Stimulated activated CD8-positive, alpha-beta memory T cell treated with anti-CD3 and anti-CD28 coated beads, Interleukin-4, amount 100 ng/mL, for 48 hours (primary cell): ENCODE measurements at places on chromosomes 3 and 15.

DNA sequence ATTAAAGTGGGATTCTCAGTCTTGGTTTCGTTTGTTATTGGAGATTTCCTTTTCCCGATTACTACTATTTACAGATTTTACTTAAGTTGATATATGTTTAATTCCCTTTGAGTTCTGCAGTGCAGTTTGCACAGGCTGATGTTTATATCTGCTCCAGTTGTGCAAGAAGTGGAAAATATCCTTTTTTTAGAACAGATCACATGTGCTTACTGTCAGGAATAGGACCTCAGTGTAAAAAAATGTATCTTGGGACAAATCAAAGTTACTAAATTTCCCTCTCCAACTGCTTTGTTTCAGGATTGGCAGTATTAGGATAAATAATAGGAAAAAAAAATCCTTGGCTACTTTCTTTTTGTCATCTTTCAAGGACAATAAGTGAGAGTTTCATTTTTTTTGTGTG is 6.9 kb downstream of the MITF start:
- DNase-seq: no peak

GRCh38 chr3:126061301-126062032 is 22.5 kb downstream of the SLC41A3 start:
- DNase-seq: no peak

- no peak for DNase-seq
These were observed 534.6 kb upstream of the ATP11B start for GRCh38 chr3:182258538-182259177.

DNA sequence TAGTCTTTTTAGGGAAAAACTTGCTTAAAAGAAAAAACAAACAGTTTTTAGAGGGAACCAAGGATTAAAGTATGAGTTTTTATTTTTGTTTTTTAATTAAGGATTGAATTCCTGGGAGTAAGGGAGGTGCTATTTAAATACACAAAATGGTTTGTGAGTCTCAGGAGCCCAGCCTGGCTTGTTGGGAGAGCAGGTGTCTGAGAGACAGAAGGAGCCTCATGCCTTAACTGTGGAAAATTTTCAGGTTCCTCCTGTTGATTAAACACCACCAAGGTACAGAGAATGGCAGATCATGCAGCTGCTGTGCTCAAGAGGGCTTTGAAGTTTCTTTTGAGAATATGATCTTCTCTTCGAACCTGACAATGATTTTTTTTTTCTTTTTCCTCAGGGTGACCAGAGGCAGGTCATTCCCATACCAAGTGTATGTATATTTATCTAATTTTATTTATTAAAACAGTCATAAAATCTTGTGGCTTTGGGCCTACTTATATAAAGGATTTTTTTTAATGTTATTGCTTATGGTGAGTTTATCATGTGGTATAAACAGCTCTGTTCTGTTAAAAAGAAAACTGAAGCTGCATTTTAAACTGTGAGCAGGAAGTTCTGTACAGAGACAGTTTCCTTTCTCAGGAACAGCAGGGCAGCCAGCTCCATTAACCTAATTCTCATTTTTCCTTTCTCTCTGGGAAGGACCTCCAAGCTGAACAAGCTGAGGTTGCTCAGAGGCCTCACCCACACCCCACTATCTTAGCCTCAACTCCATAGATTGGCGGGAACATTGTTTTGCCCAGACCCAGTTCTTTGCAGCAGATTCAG is 33.7 kb upstream of the VILL start:
- no peak for DNase-seq

DNA sequence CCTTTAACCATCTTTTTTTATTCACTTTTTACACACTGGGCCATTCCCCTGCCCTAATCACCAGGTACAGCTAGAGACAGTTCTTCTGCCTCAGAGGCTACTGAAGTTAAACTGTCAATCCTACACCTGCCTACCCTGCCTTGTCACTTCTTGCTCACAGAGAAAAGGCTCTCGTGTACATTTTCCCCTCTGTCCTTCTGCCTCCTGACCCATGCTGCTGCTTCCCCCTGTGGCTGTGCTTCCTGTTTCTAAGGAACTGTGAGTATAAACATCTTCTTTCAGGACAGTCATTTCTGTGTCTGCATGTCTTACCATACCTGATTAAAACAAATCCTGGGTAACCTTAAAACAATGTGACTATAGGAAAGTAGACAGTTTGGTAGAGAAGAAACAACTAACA is 236.4 kb upstream of the MRPL3 start:
- DNase-seq: no peak

DNA sequence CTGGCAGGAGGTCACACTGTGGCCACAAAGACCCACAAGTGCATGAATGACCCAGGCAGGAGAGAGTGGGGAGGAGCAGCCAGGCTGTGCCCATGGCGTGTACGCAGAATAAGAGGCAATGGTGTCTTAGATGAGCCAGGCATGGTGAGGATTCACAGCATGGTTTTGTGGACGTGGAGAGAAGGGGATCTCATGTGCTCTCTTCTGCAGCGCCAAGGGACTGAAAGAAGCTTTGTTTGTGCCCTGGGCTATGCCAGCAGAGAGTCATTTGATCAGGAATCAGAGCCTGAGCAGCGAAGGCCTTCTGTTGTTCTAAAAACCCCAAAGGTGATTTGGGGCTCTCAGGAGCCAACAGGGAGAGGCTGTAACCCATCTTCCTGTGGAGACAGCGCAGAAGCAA is 18.7 kb upstream of the RPP14 start:
- DNase-seq: no peak

- no peak for DNase-seq
These were observed 53.7 kb upstream of the GYG1 start for GRCh38 chr3:148937467-148938255.

DNA sequence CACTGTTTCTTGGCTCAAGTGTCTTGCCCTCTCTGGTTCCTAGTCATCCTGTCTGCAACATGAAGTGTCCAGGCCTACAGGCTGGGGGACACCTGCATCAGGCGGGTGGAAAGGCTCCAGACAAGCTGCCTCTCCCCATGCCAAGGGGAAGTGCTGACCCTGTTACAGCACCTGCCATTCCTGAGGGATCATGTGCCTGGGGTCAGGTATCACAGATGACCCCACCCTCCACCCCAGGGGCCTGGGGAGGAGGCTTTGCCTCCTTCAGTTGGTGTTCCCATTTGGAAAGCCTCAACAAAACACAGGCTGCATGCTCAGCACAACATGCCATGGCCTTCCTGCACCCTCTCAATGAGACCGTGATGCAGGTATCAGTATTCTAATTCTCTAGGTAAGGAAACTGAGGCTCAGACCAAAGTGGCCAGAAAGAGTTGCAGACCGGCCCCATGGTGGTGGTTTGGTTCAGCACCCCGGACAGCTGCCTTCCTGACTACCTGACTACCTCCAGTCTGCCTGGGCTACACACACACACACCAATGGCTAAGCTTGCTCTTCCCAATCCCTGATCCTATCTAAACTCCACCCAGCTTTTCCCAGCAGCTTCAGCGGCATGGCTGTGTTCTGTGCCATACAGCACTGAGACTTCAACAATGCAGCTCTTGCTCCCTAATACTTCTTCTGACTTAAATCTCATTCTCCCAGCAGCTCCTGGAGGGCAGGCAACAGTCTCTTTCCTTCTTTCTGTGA is 69.7 kb upstream of the LINGO1 start:
- DNase-seq: peak; percentile 35

DNA sequence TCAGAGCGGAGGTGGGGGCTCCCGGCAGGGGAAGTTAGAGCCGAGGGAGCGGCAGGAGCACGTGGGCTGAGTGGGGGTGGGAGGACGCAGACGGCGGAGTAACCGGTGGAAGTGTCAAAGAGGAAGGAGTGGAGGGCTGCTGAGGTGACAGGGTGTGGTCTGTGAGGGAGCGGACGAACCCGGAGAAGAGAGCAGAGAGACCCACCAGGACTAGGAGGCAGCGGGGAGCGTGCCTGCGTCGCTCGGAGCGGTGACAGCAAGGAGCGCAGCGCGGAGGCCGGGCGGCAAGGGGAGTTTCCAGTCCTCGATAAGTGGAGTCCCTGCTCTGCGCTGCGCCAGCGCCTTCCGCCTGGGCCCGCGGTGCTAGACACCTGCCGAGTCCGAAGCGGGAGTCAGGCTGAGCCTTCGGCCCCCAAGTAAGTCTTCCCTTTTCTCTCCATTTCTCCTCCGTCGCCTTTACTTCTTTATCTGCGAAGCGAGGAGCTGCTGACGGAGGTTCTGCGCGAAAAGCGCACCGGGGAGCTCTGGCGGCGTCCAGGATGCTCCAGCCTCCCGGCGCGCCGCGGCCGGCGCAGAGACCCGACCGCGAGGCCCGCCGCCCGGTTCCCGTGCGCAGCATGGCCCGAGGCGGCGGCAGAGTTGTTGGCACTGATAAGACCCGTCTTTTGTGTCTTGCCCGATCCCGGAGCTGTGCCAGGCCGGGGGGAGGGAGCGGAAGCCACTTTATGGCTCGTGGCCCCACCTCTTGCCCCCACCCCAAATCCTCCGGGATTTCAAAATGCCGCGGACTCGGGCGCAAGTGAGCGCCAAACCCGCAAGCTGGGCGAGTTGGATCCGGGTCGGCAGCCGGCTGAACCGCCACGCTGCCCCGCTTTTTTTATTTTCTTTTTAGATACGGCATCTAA is 533.0 kb upstream of the SEMA6D start:
- DNase-seq: peak; percentile 29

- no peak for DNase-seq
These were observed 486.1 kb downstream of the DIPK2A start for GRCh38 chr3:144457758-144458157.

- DNase-seq: peak; percentile 49
These were observed 55.2 kb upstream of the CHRNA7 start for GRCh38 chr15:31974855-31975829.

DNA sequence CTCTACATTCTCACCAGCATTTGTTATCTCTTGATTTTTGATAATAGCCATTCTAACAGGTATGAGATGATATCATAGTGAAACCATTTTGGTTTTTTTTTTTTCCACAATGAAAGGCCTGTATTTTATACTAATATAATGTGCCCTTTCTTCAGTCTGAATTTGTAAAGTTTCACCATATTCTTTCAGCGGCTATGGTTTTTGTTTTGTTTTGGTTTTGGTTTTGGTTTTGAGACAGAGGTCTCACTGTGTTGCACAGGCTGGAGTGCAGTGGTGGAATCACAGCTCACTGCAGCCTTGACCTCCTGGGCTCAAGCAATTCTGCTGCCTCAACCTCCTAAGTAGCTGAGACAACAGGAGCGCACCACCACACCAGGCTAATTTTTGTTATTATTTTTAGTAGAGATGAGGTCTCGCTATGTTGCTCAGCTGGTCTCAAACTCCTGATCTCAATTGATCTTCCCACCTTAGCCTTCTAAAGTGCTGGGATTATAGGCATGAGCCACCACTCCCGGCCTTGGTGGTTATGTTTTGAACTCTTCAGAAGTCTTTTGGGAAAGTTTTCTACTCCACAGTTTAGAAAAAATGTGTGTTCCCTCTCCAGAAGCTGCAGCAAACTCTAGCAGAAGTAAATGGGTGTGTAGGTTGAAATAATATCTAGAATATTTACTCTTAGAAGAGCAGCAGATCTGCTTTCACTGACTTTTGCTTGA is 110.2 kb upstream of the UMPS start:
- no peak for DNase-seq

- peak; percentile 72 for DNase-seq
These were observed 471.9 kb upstream of the FRG2C start for GRCh38 chr3:75192146-75192616.

DNA sequence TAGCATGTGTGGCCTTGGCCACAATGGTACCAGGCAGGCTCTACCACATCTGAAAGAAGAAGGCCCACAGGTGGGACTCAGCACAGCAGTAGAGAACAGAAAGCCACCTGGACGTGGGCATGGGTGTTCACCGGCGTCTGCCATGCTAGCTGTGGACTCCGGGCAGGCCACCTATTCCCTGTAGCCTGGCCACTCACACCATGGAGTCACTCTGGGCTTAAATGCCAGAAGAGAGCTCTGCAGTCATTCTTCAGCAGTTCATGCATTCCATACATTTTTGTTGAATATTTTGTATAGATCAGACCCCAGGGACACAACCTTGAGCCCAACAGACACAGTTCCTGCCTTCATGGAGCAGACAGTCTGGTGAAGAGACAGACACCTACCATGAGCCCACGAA is 138.6 kb downstream of the SRGAP3 start:
- no peak for DNase-seq

GRCh38 chr3:116285781-116286421 is 159.4 kb downstream of the LSAMP start:
- no peak for DNase-seq

- no peak for DNase-seq
These were observed 21.8 kb downstream of the DGKG start for GRCh38 chr3:186340204-186340603.
